ENCODE measurements at places on chromosomes 6 and 20.

DNA sequence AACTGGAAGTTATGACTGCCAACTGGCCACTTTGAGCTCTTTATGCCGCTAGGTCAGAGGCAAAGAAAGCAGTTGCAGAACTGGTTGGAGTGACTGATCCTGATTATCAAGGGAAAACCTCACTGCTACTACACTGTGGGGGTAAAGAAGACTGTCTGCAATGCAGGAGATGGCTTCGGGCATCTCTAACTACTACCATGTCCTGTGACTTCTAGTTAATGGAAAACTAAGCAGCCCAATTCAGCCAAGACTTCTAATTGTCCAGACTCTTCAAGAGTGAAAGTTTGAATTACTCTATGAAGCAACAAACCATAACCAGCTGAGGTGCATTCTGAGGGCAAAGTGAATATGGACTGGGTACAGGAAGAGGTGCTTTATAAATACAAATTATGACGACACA, 773.6 kb upstream of the SLC35B3 start:
- no peak for DNase-seq

- DNase-seq = no peak
Observed at GRCh38 chr20:3077618-3078134, 6.3 kb downstream of the OXT start.

GRCh38 chr6:5338177-5338960, 77.1 kb downstream of the FARS2 start:
- no peak for DNase-seq

DNA sequence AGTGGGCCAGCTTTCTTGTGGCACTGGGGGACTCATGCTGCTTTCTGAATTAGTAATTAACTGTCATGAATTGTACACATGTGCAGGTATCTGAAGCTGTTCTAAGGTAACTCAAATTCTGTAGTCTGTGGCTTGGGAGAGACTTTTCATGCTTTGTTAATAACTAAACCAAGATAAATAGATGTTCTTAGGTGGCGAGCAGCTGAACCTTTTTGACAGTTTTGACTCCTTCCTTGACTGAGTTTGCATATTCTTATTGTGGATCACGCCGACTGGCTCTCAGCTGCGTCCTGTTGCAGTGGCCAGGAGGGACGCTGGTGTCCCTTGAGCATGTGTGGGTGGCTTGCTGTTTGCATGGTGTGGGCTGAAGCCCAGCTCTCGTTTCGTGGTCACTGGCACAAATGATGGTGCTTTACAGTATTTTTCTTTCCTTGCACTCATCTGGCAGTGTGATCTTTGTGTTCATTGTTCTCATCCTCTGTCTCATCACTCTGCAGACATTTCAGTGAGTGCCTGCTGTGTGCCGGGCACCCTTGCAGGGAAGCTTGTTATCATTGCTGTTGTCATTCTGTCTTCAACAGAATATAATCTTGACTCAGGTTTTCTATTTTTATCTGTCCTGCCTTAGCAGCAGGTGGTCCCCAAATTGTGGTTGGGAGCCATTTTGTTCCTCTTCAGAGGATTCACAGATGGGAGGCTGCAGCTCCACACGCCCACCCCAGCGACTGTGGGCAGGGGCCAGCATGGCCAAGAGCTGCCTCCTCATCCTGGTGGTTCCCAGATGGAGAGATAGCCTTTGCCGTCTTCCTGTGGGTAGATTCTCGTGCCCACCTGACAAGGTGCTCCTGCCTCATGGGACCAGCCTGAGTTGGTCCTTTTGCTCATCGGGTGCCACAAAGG, 39.6 kb downstream of the DUSP22 start:
- DNase-seq = no peak

- peak; percentile 58 for DNase-seq
Observed at GRCh38 chr6:33428224-33428965, 8.5 kb downstream of the SYNGAP1 start.

DNA sequence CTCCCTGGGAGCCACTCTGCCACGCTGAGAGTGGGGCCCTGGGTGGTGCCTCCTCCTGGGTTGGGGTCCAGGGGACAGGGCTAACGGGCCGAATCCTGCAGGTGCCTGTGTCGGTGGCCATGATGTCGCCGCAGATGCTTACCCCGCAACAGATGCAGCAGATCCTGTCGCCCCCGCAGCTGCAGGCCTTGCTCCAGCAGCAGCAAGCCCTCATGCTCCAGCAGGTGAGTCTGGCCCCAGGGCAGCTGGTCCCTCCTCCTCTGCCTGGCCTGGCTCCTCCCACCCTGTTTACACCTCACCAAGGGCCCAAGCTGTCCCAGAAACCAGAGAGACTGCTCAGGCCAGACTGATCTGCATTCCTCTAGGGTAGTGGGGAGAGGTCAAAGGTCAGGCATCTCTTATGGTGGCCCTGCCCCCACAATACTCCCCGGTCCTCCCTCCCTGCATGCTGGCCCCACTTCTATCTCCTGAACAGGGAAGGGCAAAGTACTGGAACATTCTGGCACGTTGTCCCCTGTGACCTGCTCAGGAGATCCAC, 38.6 kb downstream of the FOXP4 start:
- no peak for DNase-seq

All from right kidney (tissue), 9 donors.